Hematopoietic multipotent progenitor cell (in vitro differentiated cells): ENCODE measurements at places on chromosomes 7 and 10.

- no peak for DNase-seq
Observed at GRCh38 chr7:18086165-18087025, 58.7 kb upstream of the PRPS1L1 start.

DNA sequence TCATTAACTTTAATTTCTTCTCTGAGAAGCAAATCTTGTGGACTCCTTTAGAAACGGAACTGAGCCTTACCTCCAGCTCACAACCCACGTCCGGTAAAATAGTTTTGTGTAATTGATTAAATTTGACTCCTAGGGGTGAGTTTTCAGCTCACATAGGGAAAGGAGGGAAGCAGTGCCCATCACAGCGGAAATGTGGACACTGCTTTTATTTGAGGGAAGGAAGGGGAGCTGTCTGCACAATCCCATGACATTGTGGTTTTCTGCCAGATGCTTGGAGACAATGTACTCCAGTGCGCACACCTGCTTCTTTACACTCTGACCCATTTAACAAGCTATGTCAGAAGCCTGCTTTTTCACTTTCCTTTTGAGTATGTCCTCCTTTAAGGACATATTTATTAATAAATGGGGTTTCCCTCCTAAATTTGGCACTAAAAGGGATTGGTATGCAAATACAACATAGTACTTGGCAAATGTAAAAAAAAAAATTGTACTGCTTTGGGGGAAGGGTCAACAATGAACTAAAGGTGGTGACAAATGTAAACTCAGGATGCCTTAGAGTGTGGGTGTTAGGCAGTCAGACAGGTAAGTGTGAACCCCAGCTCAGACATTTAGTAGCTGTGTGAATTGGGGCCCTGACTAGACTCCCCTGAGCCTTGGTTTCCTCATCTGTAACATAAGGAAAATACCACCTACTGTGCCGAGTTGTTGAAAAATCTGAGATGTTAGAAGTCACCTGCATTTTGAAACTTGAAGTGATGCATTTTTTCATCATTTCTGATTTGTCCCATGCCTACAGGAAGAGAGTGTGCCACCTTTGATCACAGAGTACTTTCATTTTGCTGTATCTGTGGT is 90.2 kb upstream of the KLF6 start:
- peak; percentile 38 for DNase-seq

GRCh38 chr10:35194906-35195305 is 68.3 kb downstream of the CREM start:
- peak; percentile 57 for DNase-seq

- DNase-seq, result no peak
Observed at GRCh38 chr7:17229228-17229627, 69.2 kb upstream of the AHR start.

DNA sequence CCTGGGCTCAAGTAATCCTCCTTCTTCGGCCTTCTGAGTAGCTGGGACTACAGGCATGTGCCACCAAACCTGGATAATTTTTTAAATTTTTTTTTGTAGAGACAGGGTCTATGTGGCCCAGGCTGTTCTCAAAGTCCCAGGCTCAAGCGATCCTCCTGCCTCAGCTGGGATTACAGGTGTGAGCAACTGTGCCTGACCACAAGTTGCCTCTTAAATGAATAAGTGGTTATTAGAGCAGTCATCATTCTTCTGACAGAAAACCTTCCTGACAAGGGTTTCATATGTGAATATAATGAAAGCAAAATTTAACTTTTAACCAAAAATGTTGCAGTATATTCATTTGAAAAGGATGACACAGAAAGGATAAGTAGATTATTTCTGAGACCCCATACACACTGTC is 532.5 kb downstream of the GRM8 start:
- no peak for DNase-seq

DNA sequence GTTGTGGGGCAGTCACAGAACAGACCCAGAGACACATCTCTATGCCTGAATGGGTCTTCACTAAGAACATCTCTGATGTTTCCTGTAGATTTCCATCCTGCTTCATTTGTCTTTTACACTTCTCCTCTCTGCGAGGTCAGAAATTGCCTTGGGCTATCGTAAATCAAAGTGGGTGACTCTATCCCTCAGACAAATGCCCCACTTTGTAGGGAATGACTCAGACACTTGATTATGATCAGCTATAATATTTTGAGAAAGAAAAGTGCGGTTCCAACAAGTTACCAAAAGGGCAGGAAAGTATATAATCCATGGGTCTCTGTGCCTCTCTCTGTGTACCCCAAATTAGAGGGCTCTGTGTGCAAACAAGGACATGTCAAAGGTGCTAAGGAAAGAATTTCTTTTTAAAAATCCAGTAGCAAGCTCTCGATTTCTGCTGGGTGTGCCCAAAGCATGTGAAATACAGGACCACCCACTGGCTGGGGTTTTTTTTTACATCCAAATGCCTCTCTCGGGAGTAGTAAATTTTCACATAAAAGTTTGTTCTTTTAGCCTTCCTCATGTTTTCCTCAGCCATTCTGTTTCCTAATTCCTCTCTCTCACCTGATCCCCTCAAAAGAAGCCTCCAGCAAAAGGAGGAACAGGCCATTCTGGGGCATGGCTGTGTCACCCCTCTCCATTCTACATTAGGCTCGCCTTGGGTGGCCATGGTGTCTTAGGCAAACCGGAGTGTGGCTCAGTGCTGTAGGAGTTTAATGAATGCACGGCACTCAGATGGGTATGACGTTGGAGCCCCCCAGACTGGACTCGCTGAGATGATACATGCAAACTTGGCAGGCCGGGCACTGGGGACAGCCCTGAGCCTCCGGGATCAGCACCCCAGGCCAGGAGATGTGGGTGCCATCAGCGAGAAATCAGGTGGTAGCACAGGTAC is 6.3 kb upstream of the OPN4 start:
- DNase-seq, result no peak

DNA sequence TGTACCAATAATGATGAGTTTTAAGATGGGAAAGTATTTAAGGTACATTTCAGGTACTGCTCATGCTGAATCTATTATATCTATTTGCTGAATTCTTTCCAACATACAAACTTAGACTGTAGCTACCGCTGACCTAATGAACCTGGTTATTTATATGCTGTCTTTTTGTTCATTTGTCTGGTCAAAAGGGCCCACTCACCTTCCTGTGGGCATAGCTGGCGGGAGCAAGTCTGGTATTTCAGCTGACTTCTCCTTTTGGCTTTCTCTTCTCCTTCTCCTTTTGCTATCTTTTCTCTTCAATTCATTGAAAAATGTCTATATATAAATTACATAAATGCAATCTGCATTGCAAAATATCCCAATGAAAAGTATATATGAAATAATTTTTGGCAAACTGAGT is 9.5 kb downstream of the PLXDC2 start:
- DNase-seq, result no peak

DNA sequence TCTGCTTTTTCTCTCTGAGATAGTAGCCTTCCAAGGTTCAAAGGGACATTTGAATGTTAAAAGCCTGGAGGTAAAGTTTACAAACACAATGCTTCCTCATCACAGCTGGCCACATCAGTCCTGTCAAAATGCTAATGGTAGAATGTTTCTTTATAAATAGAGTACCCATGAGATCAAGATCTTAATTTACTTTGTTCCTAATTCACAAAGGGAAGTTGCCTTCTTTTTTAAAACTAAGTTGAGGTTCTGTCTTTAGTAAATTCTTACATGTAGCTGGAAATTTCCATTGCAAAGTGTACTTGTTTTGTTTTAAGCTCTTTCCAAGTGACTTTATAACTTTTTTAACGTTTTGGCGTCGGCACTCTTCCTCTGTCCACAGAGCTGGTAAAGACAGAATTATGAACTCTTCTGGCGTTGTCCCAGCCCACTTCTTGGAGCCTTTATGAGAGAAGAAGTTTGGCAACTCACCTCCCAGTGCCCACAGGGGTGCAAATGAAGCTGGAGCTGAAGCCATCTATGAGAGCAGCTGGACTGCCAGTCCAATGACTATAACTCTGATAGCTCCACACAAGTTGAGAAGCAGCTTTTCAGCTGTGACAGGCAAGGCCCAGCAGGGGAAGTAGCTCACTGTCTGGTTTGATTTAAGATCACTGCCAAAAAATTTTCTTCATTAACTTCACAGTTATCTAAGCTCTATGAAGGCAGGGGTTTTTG is 23.3 kb downstream of the FZD1 start:
- DNase-seq, result no peak

DNA sequence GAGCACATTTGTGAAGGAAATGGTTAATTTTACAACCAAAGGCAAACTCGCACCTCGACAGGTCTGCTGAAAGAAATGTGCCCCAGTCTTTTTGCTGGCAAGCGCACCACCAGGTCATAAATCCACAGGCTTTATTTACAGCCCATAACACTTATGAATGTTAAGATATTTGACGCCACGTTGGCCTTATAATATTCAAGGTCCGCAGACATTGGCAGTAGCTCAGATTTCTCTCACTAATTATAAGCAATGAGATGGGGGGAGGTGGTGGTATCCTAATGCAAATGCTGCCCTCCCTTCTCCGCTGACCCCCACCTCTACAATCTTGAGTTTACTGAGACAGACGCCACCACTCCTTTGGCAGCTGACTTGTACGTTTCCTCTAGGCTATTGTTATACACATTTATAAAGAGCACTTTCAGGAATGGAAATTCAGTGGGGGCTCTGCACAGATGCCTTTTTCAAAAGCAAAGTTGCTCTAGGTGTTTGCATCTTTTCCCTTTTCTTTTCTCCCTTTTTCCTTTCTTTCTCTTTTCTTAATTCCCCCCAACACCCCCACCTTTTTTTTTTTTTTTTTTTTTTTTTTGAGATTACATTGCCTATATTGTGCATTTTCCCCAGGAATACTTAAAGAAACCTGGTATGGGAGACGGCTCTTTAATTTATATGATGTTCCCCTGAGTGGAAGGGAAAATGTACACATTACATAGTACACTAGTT is 6.7 kb downstream of the TCF7L2 start:
- DNase-seq, result no peak

GRCh38 chr7:82036146-82036886 is 266.5 kb upstream of the HGF start:
- no peak for DNase-seq

GRCh38 chr7:134016223-134016941 is 110.8 kb upstream of the LRGUK start:
- DNase-seq, result no peak

DNA sequence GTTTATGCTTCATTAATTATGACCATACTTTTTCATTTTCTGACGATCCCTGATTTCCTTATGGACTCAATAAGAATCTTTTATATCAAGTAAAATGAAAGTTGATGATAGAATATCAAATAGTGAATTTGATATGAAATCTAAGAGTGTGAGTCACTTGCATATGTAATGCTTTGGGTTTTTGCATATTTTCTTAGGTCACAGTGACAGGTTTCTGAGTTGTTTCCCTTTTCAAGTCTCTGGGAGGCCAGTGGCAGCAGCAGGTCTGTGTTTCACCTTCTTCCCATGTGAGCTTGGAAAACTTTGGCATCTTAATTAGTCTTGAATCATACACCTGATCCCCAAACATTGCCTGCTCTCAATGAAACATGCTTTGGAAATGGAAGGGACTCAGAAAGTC is 34.7 kb upstream of the GJD4 start:
- no peak for DNase-seq

GRCh38 chr7:32385316-32385956 is 104.7 kb downstream of the LSM5 start:
- no peak for DNase-seq

- DNase-seq, result peak; percentile 46
Observed at GRCh38 chr7:106870983-106871410, 5.9 kb downstream of the PIK3CG start.

DNA sequence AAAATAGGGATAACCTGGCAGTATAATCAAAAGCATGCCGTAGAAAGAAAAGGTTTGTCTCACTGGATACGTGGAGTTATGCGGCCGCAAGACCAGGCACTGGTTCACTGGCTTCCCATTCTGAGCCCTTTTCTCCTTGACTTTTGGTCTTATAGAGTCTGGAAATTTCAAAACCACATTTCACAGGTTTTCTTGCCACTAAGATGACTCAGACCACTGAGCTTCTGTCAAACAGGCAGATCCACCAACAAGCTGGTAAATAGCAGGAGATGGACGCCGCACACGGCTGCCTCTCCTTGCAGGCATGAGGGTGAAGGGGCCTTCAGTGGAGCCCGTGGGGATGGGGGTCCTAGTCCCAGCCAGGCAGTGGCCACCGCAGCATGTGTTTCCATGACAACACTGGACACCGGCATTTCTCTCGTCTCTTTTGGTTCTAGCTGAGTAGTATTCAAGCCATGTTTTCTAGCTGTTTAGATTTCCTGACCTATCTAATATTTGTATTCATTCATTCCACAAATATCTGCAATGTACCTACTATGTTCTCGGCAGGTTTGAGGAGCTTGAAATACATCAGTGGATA is 55.5 kb downstream of the KLF6 start:
- DNase-seq, result no peak

DNA sequence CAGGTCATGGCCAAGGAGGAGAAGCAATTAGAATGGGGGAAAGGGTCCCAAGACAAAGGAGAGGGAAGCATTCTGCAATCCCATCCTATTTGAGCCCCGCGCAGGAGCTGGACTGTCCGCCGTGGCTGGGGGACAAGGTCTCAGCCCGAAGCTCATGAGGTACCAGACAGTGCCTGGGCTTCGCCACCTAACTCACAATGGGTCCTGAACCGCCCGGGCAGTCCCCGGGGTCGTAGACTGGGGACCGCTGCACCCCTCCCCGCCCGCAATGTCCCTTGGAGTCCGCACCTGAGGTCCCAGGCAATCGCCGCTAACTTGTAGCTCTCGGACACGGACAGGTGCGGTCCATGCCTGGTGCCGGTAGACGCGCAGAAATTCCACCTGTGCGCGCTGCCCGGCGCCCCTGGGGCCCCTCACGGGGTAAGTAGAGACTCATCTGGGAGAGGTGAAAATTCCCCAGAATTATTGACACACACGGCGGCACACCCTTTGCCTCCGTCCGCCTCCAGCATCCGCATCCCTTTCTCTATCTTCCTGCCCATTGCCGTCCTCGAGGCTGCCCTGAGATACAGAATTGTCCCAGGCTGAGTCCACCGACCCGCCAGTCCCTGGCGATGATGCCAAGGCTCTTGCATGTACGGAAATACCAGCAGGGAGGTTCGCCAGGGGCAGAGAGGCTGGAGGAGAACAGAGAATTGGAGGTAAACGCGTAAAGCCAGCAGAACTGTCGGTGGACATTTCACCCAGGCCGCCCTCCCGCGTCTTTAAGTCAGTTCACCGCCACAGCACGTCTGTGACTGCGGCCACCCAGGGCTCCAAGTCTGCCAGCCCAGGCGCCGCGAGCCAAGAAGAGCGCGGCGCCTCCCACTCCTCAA is 1.8 kb downstream of the CHRM2 start:
- DNase-seq, result no peak

GRCh38 chr10:124478515-124478914 is 16.9 kb downstream of the LHPP start:
- no peak for DNase-seq

DNA sequence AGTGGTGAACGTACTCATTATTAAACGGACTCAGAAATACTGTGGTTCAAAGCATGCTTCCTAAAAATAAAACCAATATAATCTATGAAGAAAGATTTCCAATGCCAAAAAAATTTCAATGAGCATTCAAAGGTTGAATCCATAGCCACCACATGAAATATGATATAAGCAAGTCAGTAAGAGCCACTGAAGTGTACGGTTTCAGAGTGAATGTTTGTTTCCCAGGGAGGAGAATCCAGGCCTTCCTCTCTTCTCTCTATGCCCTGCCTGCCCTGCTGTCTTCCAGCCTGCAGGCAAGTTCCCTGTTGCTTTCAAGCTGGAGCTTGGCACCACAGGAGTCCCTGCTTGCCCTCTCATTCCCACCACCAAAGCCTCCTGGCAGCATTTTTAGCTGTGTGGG is 1171.6 kb upstream of the C7orf33 start:
- DNase-seq, result no peak

- DNase-seq, result no peak
Observed at GRCh38 chr7:150665089-150665748, 20.3 kb upstream of the GIMAP2 start.
